ENCODE measurements at places on chromosomes 6 and 20.

GRCh38 chr20:1890469-1891262 is 4.5 kb upstream of the SIRPA start:
- DNase-seq, result no peak

DNA sequence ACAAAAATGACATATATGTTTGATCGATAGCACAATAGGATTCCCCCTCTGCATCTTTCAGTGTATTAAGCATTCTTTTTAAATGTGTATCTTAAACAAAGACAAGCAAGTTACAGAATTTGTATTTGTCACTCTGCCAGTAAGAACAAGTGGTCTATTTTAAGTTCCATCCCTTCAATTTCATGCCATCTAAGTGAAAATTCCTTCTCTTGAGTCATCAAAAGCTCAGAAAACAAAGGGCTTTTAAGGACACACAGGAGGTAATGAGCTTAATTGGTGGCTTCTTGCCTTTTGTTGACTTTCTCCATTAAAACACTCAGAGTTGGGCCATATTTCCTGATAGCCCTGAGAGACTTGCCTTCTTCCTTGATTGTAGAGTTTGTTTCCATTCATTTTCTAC is 547.8 kb downstream of the TENT5A start:
- DNase-seq, result no peak

DNA sequence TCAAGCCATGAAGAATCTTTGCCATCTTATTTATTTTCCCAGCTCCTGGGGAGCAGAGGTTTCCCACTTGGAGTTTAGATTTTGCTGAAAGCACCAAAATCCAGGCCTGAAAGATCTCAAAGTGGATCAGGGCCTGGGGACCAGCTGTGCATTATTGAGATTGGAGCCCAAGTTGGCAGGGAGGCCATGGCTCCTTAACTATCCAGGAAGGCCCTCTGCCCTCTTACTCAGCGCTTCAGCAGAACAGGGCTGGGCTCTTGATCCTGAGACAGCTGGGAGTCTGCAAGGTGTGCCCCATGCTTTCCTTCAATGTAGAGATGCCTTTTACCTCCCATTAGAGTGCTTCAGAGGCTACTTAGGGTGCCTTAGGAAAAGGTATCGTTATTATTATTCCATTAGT is 24.6 kb downstream of the FOXO3 start:
- no peak for DNase-seq

GRCh38 chr6:36116943-36117342 is 13.4 kb upstream of the MAPK13 start:
- no peak for DNase-seq

GRCh38 chr6:44740566-44741120 is 353.1 kb downstream of the CDC5L start:
- no peak for DNase-seq

DNA sequence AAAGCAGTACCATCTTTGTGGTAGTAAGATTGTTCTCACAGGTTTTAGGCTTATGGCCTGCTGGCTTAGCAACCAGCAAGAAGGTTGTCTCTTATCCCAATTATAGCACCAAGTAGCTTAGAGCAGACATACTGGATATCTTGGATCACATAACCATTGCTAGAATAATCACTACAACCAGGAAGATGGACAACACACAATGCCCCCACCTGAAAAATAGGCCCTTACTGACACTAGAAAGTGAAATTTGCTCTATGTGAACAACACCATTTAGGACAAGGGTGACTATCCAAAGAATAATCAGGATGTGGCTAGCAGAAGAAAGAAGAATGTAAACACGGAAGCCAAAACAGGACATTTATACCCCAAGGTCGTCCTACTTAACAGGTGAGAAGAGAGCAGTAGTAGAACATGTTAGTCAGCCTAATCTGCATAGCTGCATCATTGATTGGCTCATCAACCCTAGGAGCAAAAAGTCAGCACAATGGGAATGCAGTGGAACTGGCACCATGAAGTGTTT is 172.7 kb upstream of the MARCKS start:
- no peak for DNase-seq

DNA sequence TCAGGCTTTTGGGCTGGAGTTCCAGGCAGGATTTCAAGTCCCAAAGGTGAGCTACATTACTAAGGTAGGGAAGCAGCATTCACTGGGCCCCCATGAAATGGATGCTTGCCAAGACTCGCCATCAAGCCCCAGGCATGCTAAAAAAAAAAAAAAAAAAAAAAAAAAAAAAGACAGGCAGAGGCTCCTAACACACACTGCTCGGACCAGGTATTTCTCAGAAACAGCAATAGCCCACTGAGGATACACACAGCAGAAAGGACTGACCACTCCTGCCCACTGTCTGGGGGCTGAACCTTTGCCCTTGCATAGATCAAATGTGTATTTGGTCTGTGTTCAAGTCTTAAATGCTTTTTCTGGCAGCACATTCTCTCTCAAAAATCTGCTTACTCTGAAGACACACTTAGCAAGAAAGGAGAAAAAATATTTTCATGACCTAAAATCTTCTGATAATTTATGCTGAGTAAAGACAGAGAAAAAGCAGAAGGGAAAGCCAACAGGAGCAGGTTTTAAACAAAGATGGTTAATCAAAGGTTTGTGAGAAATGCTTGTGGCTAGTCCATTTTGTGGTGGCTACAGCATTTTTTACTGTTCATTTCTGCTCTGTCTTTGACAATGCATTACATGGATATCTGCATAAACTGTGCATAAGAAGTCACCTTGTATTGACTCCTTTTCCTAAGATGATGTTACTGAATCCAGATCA is 37.9 kb upstream of the BEND6 start:
- no peak for DNase-seq

- no peak for DNase-seq
Observed at GRCh38 chr6:148530394-148530953, 187.8 kb downstream of the SASH1 start.

- no peak for DNase-seq
Observed at GRCh38 chr20:55153001-55153645, 677.7 kb downstream of the DOK5 start.

- no peak for DNase-seq
Observed at GRCh38 chr20:16553101-16553500, 20.1 kb downstream of the KIF16B start.

GRCh38 chr6:128276311-128276710 is 244.1 kb downstream of the PTPRK start:
- DNase-seq, result no peak

GRCh38 chr6:84269947-84270733 is 42.7 kb upstream of the CEP162 start:
- DNase-seq, result no peak

GRCh38 chr20:44010162-44010704 is 95.6 kb downstream of the TOX2 start:
- no peak for DNase-seq

DNA sequence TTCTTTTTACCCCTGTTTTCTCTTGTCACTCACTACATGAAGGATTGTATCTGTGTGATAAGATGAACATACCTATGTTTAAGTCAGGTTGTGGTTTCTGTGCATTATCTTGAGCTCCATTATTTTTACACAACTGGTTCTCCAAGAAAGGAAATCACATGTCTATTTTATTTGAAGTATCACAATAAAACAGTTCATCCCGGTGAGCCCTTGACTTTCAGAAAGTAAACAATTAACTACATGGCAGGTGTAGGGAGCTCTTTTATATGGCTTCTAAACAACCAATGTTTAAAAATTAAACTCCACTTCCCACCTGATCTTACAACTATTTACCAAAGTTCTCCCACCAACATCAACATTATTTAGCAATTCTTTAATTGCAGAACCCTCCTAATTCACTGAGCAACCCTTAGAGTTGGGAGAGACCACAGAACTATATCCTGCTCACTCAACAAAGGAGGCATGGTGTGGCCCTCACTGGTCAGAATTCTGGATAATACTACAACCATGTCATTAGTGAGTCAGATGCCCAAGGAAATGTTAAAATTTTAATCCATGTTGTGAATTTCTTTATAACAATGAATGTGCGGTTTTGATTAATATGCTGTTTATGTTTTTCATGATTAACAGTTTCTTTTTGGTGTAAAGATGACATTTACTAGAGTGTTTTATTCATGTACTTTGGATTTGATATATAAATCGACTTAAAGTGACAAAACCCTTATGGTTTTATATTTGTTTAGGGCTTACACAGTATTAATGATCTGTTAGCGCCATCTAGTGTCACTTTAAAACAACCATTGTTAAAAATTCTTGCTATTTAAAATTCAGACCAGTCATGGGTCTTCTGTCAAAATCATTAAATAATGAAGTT is 50.0 kb upstream of the SCGN start:
- DNase-seq, result no peak

- no peak for DNase-seq
Observed at GRCh38 chr6:145025488-145025887, 709.8 kb downstream of the EPM2A start.

- DNase-seq, result peak; percentile 49
Observed at GRCh38 chr20:41135187-41135887, 2.0 kb upstream of the PLCG1 start.

- DNase-seq, result no peak
Observed at GRCh38 chr20:23870461-23870860, 9.1 kb downstream of the CST5 start.

- no peak for DNase-seq
Observed at GRCh38 chr20:2455771-2456497, 14.7 kb downstream of the SNRPB start.

DNA sequence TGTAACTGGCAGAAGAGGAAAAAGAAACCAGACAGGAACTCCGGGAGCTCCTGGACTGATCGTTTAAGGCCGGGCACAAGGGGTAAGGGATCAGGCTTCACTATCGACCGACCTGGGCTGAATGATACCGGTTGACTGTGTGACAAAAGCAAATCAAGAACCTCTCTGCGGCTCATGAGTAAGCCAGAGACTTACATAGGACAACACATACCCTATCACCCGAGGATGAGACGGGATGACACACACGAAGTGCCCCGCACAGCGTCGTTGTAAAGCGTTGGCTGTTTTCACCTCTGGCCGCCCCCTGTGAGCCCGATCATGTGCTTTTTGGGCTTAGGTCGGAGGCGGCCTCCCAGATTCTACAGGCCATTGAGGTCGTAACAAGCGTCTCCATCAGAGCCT is 695 bp upstream of the TGIF2 start:
- DNase-seq, result peak; percentile 48

- peak; percentile 34 for DNase-seq
Observed at GRCh38 chr20:25148181-25148981, 47.1 kb upstream of the ENTPD6 start.

- no peak for DNase-seq
Observed at GRCh38 chr20:58852543-58853271, at the start of gene GNAS. Gene GNAS (plus strand): TSS chr20:58852716.

- no peak for DNase-seq
Observed at GRCh38 chr20:58485393-58485792, 29.8 kb downstream of the APCDD1L start.

GRCh38 chr6:106788761-106789160 is 159.4 kb downstream of the QRSL1 start:
- no peak for DNase-seq

DNA sequence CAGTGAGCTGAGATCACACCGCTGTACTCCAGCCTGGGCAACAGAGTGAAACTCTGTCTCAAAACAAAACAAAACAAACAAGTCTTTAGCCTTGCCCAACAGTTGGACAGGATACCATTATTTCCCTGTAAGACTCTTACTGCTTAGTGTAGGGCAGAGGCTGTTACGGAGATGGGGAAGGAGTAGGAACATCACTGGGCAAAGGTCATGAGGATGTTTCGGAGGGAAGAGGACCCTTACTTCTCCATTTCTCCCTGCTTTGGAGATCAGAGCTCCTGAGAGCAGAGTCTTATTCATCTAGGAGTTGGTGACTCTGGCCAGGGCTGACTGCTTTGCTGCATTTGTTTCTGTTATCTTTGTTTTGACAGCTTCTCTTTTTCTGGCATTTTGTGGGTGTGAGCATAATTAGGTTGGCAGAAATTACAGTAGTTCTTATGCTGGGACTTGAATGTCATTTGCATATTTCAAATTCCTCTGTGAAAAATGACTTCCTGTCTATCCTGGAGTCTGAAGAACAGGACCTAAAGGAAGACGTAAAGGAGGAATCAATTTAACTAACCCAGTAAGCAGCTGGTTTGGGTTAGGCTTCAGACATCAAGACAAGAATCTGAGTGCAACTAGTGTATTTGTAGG is 89.0 kb downstream of the CDS2 start:
- DNase-seq, result no peak

DNA sequence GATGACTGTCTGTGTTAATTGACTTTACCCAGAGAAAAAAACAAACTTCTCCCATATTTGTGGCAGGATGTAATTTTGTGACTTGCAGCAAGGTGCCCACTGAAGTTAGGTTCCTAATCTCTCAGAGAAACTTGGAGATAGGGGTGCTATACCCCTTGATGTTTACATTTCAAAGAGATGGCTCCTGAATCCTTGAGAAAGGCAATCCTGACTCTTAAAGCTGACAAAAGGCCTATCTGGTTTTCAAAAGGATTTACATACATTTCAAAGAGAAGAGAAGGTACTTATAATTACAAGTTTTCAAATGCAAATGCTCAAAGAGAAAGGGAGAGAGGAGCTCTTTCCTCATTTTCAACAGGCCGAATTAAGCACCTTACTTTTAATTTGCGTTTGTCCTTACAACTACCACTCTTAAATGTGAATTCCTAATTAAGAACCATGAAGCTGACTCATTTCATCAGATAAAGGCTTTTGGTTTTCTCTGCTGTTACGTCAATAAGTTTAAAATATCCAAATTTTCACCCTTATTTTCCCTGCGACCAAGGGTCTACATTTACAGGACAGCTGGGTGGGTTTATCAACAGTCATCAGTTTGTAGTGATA is 711.8 kb upstream of the MAP3K7 start:
- DNase-seq, result no peak

DNA sequence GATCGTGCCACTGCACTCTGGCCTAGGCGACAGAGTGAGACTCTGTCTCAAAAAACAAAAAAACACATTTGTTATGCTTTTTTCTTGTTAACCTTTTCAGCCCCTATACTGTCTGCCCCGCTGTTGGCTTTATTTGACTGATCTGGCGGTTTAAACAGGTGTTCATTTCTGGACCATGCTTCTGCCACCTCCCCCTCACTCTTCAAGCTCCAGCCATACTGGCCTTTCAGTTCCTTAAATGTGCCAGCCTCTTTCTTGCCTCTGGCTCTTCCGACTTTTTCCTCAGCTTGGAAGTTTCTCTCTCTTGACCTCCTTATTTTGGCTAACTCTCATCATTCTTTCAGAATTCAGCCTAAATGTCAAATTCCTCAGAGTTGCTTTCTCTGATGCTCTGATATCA is 35.2 kb upstream of the TXLNB start:
- DNase-seq, result no peak

Measured in stimulated activated CD8-positive, alpha-beta memory T cell treated with anti-CD3 and anti-CD28 coated beads, Interleukin-12 subunit alpha, Interleukin-12 subunit beta, amount 100 ng/mL, for 1 hour (primary cell).